ENCODE measurements at places on chromosomes 2 and 18.
A peak's percentile ranks its signal among the peaks of the same experiment; 100 is the strongest.

- no peak overlapping the region for H3K27ac ChIP-seq
- no peak for DNase-seq
- no peaks in the 10 kb centered on the region for H3K36me3 ChIP-seq
- no peaks in the 10 kb centered on the region for H3K27me3 ChIP-seq
Measured at GRCh38 chr2:151959238-151959637, 131.0 kb upstream of the ARL5A start.

- no peak overlapping the region for H3K4me3 ChIP-seq
- H3K27me3 ChIP-seq = no peaks in the 10 kb centered on the region
- no peaks in the 10 kb centered on the region for H3K36me3 ChIP-seq
- peak; percentile 20 for DNase-seq
- no peak overlapping the region for H3K27ac ChIP-seq
Measured at GRCh38 chr2:195509551-195509950, 147.5 kb upstream of the SLC39A10 start.

- DNase-seq = no peak
- no peaks in the 10 kb centered on the region for H3K4me1 ChIP-seq
- no peak overlapping the region for H3K27ac ChIP-seq
- H3K27me3 ChIP-seq = no peaks in the 10 kb centered on the region
Measured at GRCh38 chr2:49598231-49598630, 443.9 kb upstream of the FSHR start.

DNA sequence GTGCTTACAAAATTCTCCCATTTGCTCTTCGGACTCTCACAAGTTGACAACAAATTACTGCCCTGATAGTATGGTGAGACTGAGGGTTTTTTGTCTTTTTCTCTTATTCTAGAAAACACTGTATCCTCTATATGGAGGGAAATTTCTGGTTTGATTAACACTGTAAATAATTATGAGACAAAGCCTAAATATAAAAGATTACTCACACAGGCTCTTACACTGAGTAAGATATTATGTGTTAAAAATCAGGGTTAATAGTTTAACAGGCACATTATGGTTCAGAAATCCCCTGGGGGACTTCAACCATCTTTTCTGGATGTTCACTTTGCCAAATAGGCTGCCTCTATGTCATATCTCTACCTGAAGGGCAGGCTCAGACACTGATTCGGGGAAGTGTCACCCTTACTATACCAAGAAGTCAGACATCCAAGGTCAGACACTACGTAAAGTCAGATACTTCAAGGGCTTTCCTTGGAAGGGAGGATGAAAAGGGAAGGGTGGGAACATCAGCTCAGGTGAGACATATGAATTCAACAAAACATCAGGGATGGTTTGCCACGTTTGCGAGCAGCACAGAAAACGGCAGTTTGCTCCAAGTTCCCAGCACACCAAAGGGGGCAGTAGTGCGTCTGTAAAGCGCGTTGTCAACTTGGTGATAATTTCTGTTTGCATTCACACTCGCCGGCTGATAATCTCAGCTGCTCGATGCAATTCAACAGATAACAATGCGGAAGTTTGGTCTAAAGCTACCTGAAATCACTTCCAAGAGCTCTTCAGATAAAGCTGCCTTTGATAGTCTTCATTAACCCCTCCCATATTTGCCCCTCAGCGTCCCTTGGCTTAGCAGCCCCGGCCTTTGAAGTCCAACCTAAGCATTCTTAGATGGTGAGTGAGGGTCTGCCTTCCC, 972 bp upstream of the RASGRP3 start:
- no peaks in the 10 kb centered on the region for H3K36me3 ChIP-seq
- no peaks in the 10 kb centered on the region for H3K27me3 ChIP-seq
- H3K27ac ChIP-seq = peak overlapping the region; percentile 92

GRCh38 chr18:59685501-59685900, 11.7 kb downstream of the CCBE1 start:
- no peak overlapping the region for H3K27ac ChIP-seq
- DNase-seq = no peak
- no peaks in the 10 kb centered on the region for H3K27me3 ChIP-seq
